ENCODE measurements at places on chromosomes 16 and 17.

DNA sequence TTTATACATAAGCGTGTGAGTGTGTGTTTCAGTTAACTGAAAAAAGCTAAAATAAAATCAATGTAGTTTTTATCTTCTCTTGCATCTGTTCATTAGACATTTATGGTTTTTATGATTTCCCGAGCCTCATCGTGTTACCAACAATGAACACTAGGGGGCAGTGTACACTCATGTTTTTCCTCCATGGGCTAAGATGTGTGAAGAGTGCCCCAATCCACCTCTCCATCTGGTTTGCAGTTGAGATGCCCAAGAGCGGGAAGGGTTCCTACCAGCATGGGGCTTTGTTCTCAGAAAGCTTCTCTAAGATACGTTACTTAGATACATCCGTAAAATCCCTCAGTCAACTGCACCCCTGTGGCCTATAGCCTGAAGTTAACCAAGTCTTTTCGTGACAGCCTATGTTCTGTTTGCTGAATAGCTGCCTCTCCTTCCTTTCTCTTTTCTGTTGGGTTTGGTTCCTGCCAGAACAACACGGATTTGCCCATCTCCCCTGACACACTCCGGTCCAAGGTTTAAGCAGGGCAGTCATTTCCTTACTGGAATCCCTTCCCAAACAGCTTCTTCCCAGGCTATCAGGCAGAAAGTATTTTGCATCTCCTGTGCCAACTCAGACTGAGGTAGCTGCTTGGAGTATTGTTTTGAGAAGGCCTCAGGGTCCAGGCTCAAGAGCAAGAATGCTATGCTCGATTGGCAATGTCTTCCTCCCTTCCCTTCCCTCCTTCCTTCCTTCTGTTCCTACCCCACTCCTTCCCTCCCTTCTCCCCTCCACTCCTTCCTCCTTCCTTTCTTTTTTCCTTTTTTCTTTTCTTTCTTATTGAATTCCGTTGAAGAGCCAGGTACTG, 12.9 kb upstream of the ELAC2 start:
- DNase-seq, result peak; percentile 30

- DNase-seq, result no peak
Observed at GRCh38 chr16:86775511-86775921, 197.2 kb downstream of the FOXL1 start.

- DNase-seq, result no peak
Observed at GRCh38 chr17:44925731-44926697, 10.7 kb upstream of the GFAP start.

- no peak for DNase-seq
Observed at GRCh38 chr16:23031508-23032098, 117.6 kb downstream of the USP31 start.

DNA sequence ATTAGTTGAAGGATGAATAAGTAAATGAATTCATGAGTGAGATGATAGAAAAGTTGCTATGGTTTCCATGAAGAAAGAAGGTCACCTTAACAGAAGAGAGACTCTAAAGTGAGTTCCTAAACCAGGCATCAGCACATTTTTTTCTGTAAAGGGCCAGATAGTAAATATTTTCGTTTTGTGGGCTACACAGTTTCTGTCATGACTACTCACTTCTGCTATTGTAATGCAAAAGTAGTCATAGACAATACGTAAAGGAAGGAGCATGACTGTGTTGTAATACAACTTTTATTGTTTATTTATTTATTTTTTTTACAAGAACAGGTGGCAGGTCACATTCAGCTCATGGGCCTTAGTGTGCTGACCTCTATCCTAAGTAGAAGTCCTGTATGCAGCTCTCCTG, 426.1 kb upstream of the DYNLRB2 start:
- no peak for DNase-seq

GRCh38 chr17:30495586-30495985, 18.4 kb downstream of the GOSR1 start:
- DNase-seq, result no peak

GRCh38 chr17:5419959-5420653, at the start of gene RPAIN:
TSS of gene RPAIN (plus strand) at chr17:5420182. CDS start at chr17:5420211, 29 bp downstream.
- DNase-seq, result peak; percentile 47

- DNase-seq, result no peak
Observed at GRCh38 chr17:48997103-48997826, at the start of gene IGF2BP1. TSS of gene IGF2BP1 (plus strand) at chr17:48997385. CDS start at chr17:48997746, 361 bp downstream.

- DNase-seq, result no peak
Observed at GRCh38 chr17:46765453-46765852, 53.0 kb downstream of the WNT3 start.

- DNase-seq, result no peak
Observed at GRCh38 chr17:9381068-9381467, 194.6 kb downstream of the STX8 start.

GRCh38 chr17:38888842-38889241, 19.0 kb downstream of the LASP1 start:
- no peak for DNase-seq

DNA sequence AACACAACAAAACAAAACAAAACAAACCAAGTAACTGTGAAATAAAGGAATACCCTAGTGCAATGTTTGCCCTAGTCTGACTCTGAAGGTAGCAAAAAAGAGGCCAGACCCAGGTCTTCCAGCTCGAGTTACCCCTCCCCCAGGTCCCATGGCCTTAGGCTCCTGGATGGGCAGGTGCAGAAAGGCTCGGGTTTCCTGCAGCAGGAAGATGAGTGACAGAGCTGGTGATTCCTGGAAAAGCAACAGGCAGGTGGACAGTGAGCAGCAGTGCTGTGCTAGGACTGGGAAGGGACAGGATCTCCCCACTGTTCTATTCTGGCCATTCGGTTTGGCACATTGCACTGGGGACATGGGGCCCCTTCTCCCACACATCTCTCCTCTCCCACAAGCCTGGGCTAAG, 42.9 kb upstream of the MRTFB start:
- no peak for DNase-seq

DNA sequence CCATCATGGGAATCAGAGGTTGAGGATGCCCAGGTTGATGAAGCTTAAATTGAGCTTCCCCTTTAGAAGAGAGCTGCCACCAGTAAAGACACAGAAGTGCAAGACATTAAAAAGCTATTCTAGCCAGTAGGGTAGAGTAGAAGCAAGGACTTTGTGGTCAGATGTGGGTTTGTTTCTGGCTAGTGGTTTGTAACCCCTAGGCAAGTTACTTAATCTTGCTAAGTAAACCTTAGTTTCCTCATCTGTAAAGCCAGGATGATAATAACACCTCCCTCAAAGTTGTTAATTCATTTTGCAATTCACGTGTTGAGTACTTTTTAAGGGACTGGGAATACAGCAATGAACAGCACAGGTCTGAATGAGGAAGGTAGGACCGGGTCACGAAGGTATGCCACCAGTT, 3.6 kb downstream of the SNTB2 start:
- DNase-seq, result no peak

- DNase-seq, result no peak
Observed at GRCh38 chr17:74008196-74008595, 195.3 kb upstream of the RPL38 start.

GRCh38 chr17:56284482-56284881, 131.2 kb downstream of the ANKFN1 start:
- no peak for DNase-seq

DNA sequence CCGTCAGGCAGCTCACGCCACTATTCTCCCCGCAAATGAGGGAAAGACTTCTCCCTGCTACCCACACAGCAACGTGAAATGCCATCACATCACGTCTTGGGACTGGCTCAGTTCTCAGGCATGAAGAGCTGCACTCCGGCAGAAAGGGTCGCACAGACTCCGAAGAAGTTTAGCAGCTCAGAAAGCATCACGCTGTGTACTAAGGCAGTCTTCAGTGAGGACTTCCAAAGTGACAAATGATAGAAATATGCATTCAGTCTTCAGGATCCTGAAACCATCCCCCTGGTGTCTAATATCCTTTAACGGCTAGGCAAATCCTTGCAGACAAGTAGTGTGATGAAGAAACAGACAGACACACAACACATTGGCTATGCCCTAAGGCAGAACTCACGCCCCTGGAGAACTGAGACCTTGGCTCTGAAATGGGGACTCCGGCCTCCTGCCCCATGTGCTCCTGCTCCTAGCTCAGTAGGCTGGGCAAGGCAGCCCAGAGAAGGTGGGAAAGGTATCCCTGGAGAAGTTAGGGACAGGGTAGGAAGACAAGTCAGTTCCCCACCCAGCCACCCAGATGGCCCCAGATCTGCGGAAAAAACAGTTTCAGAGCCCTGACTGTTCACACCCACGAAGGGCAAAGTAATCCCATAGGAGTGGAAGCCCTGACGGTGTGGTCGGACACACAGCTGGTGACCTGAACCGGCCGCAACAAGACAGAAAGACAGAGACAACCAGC, 1.6 kb downstream of the XYLT1 start:
- no peak for DNase-seq

DNA sequence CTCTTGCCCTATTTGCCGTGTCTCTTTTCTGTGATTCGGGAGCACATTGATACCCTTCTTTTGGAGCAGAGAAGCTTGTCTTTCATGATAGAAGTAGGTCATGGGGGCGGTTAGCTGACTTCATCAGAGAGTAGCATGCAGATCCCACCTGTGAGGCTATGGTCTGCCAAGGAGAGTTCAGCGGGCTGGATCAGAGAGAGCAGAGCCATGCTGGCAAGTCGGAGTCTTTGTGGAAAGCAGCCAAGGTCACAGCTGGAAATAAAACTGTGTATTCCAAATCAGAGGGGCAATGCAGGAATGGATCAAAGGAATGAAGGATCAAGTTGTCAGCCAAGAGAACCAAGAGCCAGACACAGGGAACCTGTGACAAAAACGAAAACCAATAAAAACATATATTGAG, 595.9 kb downstream of the WWOX start:
- DNase-seq, result no peak

DNA sequence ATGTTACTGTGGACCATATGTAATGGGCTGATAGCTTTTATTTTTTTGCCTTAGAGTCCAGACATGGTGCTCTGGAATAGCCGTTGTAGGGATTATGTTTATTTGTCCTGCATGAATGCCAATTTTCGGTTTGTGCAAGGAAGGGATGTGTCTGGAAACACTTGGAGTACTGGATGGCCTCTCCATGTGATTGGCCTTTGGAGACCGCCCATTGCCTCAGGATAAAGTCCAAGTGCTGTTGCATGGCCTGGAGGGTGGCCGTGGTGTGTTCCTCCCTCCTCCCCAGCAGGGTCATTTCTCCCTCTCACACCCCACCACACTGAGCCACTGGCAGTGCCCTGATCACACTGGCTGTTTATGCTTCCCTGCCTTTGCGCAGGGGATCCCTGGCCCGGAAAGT, 93.9 kb downstream of the MSI2 start:
- DNase-seq, result no peak

DNA sequence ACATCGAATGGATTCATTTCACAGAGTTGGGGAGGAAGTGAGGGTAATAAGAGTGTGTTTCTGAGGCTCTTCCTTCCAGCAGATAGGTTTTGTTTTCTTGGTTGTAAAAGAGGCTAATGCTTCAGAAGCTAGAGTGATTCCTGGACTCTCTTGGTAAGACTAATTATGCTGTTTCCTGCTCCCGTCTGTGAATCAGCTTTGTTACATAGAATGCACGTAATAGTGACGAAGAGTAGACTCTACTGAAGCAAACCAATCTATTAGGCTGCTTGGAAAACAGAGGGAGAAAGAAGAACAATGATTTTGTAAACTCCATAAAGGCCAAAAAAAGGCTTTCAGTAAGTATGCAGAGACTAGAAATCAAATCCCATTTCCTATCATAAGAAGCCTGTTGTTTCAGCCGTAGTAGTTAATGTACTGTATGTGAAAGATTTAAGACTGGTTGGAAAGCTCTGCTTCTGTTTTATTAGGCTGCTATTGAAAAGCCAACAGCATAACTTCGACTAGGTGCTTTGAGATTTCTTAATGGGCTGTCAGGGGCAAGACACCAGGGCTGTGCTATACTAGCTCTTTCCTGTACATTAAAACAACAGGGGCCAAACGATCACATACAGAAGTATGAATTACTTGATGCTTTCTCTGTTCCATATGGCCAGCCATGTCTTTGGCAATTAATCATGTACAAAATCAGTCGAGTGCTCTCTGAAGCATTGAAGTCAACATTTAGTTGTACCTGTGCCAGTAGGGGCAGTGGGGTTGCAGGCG, 219.0 kb downstream of the FTO start:
- DNase-seq, result no peak

DNA sequence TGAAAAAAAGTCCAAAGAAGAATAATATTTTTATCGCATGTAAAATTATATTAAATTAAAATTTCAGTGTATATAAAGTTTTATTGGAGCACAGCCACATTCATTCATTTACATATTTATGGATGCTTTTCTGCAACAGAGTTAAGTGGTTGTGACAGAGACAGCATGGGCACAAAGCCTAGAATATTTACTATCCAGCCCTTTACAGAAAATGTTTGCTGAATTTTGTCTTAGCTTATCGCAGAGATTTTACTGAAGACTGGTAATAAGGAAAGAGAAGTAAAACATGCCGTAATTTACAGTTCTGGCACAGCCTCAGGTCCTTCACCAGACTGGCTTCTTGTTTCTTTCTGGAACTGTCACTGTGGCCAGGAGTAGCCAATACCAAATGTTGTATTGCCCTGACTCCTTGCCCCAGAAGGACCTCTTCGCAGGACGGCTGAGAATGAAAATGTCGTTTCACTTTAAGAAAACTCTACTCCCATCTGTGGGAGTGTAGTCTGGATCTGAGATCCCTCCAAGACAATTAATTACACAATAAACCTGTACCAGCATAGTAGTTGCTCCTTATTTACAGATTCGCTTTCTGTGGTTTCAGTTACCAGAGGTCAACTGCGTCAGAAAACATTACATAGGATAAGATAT, 94.9 kb upstream of the GOT2 start:
- DNase-seq, result no peak

GRCh38 chr17:4566785-4567184, 6.4 kb upstream of the GGT6 start:
- no peak for DNase-seq

- DNase-seq, result no peak
Observed at GRCh38 chr16:56987692-56988091, 1.7 kb upstream of the NLRC5 start.

DNA sequence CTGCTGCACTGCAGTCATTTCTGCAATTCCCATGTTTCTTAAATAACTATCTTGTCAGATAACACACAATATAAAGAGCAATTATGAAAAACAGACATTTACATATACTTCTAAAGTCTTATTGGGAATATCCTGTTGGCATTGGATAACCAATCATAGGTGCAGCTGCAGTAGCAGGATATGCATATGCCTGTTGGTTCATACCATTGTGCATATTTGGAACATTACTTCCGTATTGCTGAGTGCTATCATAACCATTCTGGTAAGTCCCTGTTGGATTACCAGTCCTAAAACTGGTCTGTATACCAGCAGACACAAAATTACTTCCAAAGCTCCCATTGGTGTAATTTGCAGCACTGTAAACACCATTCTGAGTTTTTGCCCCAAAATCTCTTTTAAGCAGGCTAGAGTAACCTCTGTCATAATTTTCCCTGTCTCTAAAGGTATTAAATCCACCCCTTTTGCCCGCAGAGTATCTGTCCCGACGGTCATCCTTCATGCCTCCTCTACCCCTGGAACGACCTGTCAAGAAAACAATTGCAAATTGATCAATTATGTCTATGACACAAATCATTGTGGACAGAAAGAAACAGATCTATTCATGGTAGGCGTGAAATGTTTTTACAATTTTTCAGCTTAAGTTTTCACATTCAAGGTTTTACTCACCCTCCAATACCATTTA, 3.1 kb upstream of the POLG2 start:
- DNase-seq, result no peak

GRCh38 chr16:81204798-81205680, 33.5 kb upstream of the BCO1 start:
- peak; percentile 64 for DNase-seq

Data from GM19239 (cell line).